ENCODE measurements at places on chromosomes 11 and 22.

GRCh38 chr11:121534131-121535093, 81.6 kb upstream of the SORL1-AS1 start:
- DNase-seq = peak; percentile 43

- no peak for DNase-seq
Measured at GRCh38 chr11:131467645-131468394, 97.4 kb downstream of the NTM start.

- no peak for DNase-seq
Measured at GRCh38 chr22:39478441-39478850, 21.6 kb downstream of the MGAT3 start.

DNA sequence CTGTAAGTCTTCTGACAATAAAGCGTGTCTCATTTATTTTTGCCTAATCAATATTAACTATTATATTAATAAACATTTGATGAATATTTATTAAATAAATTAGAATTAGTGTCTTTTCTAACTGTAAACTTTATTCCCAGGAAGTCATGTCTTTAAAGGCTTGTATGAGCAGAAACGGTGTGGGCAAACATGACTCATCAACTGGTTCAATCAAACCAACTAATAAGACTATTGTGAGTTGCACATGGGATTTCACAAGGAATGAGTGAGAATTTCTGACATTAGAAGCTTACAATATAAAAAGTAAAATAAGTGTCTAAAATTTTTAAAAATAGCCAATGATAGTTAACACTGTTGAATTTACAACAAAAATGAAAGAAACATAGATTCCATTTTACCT, 259.2 kb upstream of the CTSC start:
- DNase-seq = no peak

GRCh38 chr11:2088284-2088683, 50.9 kb downstream of the IGF2 start:
- DNase-seq = no peak

DNA sequence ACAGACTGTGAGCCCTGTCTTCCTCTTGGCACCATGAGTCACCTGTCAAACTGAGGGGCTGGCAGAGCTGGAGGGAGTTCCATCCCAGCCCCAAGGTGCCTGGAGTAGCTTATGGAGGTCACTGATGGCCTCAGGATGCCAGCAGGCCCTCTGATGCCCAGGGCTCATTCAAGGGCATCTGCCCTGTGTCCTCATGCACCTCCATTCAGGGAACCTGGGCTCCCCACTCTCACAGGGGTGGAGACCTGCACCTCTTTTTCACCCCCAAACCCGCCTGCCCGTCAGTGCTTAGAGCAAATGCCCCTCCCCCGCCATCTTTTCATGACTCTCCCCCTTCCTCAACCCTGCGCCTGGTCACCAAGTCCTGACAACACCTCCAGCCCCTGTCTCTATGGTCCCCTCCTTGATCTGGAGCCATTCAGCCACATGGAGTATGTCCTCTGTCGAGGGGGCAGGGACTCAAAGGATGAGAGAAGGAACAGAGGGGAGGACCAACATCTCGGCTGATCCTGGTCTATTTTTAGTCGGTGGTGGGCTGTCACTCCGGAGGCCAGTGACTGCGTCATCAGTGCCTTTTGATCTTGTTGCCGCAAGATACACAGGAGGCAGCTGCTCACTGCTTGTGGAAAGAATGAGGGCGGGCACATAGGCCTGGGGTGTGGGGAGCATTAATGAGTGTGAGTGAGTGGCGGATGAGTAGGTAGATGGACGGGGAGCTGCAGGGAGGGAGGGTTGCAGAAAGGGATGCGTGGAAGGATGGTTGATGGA, 72.2 kb downstream of the CDKN1C start:
- DNase-seq = no peak

Data from DMS153 (cell line).